ENCODE measurements at places on chromosomes 1 and 21.

- DNase-seq = no peak
Measured at GRCh38 chr1:246573491-246573890, 7.2 kb downstream of the CNST start.

DNA sequence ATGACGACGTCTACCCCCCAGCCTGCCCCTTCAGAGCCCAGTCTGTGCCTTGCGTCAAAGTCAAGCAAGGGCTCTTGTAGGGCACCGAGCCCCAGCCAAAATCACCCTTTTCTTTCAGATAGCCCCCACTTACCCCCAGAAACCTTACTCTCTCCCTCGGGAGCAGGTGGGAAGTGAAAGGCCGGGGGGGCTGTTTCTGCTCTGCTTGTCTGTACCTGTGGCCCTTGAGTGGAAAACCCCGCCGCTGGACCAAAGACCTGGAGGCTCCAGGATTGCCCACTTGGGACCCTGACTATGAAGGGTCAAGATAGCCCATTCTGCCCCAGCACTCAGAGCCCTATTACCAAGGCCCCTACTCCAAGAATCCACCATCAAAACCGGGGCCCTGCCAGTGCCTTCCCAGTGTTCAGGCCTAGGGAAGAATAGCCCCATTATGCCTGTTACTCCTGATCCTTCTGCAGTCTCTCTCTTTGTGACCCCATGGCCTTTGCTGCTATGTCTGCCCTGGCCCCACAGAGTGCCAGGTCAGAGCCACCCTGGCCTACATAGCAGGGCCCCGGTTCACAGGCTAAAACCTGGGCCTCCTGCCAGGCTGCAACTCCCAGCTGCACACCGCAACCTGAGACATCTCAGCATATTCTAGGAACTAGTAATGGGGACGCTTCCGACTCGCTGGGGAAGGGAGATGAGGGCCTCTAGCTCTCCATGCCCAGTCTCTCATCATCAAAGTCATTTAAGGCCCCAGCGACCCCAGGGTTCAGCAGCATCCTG, 22.2 kb upstream of the HPDL start:
- no peak for DNase-seq

- DNase-seq = no peak
Measured at GRCh38 chr1:153515504-153516394, 20.0 kb downstream of the S100A6 start.

- DNase-seq = no peak
Measured at GRCh38 chr1:201430776-201431175, 9.2 kb upstream of the TNNI1 start.

DNA sequence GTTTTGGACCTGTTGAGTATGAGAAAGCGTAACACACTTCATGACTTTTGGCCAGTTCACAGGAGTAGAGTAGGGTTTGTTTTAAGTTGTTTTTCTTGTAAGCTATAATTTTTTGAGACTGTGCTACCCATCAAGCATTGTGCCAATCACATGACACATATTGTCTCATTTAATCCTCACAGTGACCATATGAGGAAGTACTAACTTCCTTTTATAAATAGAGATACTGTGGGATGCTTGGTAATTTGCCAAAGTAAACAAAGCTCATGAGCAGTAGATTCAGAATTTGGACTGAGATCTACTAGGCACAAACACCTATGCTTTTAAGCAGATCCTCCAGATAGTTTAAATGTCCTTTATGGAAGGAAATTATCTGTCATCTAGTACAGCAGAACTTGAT, 178.3 kb downstream of the CACNA1E start:
- DNase-seq = no peak

- no peak for DNase-seq
Measured at GRCh38 chr1:15465674-15466073, 9.1 kb downstream of the CELA2A start.

GRCh38 chr1:175963740-175964139, 220.3 kb upstream of the TNR start:
- no peak for DNase-seq

GRCh38 chr21:22164912-22165311, 1166.7 kb downstream of the NCAM2 start:
- no peak for DNase-seq

DNA sequence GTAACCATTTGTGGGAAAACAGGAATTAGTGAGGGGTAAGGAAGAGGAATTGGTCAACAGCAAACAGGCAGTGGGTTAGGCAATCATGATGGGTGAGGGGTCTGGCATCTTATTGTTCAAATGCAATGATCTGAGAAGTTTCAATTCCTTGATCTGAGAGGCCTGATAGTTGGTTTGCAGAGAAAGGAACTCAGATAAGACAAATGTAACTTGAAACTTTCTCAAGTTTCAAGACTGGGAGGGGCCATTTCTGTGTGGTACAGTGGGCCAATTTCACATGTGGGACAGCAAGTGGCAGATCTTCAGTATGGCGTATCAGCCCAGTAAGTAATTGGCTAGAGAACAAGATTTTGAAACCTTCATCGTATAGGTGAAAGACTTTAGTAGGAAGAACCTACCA, 102.5 kb downstream of the XPR1 start:
- no peak for DNase-seq

DNA sequence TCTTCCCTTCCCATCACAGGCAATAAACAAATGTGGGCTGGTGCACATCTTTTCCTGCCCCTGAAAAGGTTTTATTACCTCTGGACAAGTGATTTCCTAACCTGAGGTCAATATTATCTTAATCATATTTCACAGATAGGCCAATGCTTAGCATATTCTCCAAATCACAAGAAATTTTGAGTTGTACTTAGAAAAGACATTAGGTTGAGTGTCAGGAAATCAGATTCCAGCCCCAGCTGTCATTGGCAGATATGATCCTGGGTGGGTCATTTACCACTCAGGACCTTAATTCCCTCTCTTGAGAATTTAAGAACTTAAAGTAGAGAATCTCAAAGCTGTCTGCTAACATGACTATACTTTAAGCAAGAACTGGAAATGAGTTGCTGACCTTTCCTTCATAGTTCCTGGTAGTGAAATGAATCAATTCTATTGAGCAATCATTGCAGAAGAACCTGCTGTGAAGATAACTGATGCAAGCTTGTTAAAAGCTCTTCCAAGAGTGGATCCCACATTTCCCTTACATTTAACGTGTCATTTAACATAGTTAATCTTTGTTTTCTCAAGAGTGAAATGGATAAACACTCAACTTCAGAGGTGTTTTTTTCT, 46.4 kb upstream of the CR2 start:
- no peak for DNase-seq

- no peak for DNase-seq
Measured at GRCh38 chr21:25689226-25689625, 45.5 kb downstream of the ATP5PF start.

GRCh38 chr1:116372191-116372590, 853 bp upstream of the ATP1A1 start:
- no peak for DNase-seq

GRCh38 chr1:44270686-44271628, 57.7 kb downstream of the DMAP1 start:
- DNase-seq = no peak
